ENCODE measurements at places on chromosomes 7 and 10.
A peak's percentile ranks its signal among the peaks of the same experiment; 100 is the strongest.

GRCh38 chr10:116926426-116926825 lies 77.1 kb downstream of the ENO4 start:
- DNase-seq, result no peak

DNA sequence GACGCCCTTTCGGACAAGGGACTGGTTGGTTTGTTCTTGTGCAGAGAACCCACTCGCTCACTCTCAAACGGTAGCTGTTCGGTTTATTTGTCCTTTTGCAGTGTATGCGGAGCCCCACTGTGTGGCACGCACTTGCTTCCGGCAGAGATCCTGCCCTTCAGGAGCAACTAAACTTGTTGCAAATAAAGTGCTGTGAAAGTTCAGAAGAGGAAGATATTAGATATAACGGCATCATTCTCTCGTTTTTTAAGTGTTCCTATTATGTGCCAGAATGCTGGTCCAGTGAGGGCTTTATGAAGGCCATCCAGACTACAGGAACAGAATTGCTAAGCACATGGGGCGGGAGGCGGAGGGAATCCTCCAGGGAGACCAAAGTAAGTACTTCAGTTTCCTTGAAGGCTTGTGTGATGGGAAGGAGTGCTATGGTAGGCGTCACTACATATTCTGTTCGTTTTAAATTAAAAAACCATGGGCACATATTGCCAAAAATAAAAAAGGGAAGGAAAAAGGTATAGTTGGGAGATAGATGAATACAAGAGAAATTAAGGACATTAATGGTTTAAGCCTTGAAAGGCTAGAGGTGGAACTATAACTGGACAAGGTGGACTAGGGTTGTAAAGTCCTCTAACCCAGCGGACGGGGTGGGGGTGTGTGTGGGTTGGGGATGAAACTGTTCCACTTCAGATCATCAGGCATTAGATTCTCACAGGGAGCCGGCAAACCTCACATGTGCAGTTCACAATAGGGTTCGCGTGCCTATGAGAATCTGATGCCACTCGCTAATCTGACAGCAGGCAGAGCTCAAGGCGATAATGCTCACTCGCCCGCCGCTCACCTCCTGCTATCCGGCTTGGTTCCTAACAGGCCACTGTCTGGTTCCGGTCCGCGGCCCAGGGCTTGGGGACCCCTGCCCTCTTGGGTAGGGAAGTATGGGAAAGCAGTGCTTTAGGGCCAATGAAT lies 704 bp upstream of the ERLIN1 start:
- DNase-seq, result peak; percentile 37

GRCh38 chr7:149220534-149220933 lies 18.9 kb upstream of the ZNF212 start:
- no peak for DNase-seq

DNA sequence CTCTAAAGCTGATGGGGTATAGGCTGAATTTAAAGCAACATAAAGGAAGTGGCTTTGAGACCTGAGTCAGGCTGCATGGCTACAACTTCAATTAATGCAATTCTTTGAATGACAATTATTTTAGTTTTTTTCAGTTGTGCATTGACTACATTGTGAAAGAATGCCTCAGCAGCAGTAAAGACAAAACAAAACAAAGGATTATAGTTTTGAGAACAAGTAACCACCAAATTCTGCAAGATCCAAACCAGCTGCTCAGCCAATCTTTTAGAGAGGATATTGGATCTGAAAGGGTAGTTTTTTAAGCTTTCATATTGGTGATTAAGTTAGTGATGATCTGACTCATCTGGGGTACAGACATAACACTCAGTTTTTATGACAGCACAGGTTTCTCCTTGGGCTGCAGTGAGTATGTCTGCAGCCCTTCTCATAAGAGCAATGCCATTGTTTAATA lies 40.6 kb upstream of the ABCA13 start:
- no peak for DNase-seq

DNA sequence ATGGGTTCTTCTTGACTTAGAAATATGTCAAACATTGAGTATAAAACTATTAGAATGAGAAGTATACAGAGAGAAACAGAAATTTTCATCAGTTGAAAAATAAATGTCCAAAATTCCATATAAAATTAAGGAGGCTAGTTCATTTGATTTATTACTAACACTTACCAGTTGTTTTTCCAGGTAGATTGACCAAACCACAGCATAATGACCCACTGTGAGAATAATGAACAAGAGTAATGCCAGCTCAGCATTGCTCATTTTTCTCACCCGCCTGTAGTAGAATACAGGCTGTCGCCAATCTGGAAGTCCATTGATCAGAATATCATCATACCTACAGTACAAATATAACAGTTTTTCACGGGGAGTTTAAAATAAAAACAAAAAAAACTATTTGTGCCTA lies 82.9 kb downstream of the DNAJC1 start:
- DNase-seq, result no peak

- no peak for DNase-seq
These were observed 68.4 kb upstream of the DUSP5 start for GRCh38 chr10:110429301-110429700.

DNA sequence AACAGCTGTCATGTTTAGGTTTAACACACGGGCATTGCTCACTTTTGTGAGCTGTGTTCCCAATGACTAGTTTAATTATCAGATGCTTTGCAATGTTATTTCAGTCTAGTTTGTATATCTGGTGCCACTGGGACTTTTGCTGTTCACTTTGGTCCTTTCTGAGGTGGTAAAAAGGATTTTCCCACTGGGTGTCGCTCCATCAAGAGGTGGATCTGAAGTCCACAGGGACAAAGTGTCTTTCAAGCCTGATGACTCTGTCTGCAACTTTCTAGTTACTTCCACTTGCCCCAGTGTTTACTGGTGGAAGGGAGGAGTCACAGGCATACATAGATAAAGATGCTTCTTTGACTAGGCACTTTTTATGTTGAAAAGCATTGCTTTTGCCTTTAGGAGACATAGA lies 242.2 kb downstream of the HGF start:
- no peak for DNase-seq

GRCh38 chr7:4266270-4267040 lies 415.6 kb upstream of the FOXK1 start:
- DNase-seq, result no peak
